ENCODE measurements at places on chromosomes 13 and 19.

DNA sequence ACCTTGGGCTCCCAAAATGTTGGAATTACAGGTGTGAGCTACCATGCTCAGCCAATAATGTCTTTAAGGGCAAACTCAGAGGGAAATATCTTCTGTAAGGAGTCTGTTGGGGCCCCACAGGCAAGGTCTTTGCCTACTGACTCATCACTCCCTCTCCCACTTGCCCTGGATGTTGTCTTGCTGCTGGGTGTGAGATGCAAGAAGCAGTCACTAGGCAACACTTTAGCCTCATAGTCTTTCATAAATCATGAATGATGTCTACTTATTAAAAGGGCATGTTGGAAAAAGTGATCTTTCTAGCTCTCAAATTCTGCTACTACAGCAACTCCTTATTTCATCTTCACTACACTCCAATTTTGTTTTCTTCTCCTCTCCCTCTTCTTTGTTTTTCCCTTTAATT lies 34.6 kb upstream of the SLC10A2 start:
- DNase-seq: no peak

GRCh38 chr19:33039108-33039599 lies 25.5 kb downstream of the RHPN2 start:
- DNase-seq: no peak

DNA sequence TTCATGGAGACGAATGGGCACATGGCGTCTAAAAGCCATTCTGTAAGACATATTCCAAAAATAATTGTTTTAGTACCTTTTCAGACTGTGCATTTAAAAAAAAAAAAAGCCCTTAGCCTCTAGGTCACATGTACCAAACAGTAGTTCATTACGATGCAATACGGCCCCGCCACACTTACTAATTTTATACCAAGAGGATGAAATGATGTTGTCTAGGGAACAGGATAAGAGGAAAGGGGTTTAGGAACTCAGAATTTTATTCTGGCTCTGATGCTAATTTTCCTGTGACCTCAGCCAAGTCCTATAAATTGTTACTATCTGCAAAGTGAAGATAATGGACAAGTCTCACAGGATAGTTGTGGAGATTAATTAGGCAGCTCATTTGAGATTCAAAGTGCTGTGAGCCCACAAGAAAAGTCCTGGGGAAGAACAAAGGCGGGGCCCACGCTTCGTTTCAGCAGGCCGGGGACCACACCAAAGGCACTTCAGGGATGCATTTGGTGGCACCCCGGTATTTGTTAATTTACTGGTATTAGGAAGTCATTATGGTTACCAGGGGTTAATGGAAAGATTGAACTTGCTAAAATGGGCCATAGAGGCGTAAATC lies 511.1 kb downstream of the IRS2 start:
- DNase-seq: no peak

GRCh38 chr19:46718157-46718933 lies 1.4 kb upstream of the PRKD2 start:
- DNase-seq: no peak

GRCh38 chr19:4849019-4849418 lies 17.5 kb upstream of the TICAM1 start:
- DNase-seq: no peak

GRCh38 chr19:651991-652390 lies 11.0 kb downstream of the RNF126 start:
- DNase-seq: no peak

GRCh38 chr13:46179491-46179908 lies 2.5 kb downstream of the LCP1 start:
- DNase-seq: no peak

GRCh38 chr13:73792796-73793195 lies 341.4 kb downstream of the KLF12 start:
- DNase-seq: no peak

GRCh38 chr13:42544246-42544926 lies 29.6 kb upstream of the TNFSF11 start:
- no peak for DNase-seq

GRCh38 chr13:49369866-49370265 lies 74.0 kb downstream of the CAB39L start:
- no peak for DNase-seq

DNA sequence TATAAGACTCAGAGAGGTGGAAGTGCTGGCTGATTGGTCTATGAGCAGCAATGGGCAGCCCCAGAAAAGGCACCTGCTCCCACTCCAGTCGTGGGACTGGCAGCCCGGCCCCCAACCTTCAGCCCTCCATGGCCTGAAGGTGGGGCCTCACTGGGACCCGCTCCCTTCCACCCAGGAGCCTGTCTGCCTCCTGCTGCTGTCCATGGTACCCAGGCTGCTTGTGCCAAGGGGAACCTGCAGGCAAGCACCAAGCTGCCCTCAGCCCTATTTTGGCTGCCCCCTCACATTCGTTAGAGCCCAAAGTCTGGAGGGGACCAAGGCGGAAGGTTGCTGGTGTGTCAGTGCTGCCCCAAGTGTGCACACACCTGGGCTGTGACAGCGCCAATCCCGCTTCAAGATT lies 2304.9 kb downstream of the PCDH9 start:
- no peak for DNase-seq

GRCh38 chr13:74523057-74523456 lies 388.9 kb upstream of the KLF12 start:
- DNase-seq: no peak

- no peak for DNase-seq
Observed at GRCh38 chr19:10189616-10190015, 5.1 kb downstream of the DNMT1 start.

GRCh38 chr19:19820774-19821320 lies 703 bp downstream of the ZNF506 start:
- no peak for DNase-seq

DNA sequence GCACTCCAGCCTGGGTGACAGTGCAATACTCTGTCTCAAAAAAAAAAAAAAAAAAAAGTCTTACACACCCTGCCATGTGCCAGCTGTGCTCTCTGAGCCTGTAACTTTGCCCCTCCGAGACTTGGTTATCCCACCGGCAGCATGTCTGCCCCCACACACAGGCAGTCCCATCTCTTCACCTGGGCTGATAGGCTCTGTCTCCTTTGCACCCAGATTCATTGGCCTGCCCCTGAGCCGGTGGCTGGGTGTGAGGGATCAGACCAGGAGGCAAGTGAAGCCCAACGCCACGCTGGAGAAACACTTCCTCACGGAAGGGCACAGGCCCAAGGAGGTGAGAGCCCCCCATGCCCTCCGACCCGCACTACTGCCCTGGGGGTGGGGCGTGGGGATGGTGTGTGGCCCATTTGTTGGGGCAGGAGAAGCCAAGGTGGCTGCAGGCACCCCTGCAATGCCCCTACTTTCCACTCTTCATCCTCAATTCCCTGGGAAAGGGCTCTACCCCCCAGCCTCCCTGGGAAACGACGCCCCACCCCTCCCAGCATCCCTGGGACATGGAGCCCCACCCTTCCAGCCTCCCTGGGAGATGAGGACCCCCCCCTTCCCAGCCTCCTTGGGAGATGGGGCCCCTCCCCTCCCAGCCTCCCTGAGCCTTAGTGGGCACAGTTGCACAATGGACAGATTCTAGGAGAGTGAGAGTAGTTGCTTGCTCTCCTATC lies 45.3 kb downstream of the CERS4 start:
- DNase-seq: no peak

GRCh38 chr13:30020726-30021312 lies 170.4 kb upstream of the UBL3 start:
- no peak for DNase-seq

DNA sequence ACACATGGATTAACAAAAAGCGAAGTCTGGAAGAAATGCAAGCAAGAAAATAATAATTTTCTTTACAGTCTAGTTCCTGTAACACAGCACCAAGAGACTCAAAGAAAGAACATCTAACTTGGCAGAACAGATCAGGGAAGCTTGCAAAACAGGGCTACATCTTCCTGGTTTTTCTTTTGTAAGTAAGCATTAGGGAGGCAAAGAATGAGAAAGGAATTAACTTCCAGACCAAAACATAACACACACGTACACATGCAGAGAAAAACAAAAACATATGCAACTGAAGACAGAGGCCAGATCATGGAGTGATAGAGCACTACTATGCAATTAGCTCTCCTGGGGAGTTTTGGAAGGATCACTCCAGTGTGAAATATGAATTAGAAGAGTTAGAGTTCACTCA lies 120.5 kb downstream of the DIAPH3 start:
- no peak for DNase-seq

GRCh38 chr13:38752686-38753085 lies 65.8 kb downstream of the FREM2 start:
- DNase-seq: no peak

GRCh38 chr13:72218966-72219365 lies 352.0 kb upstream of the DACH1 start:
- DNase-seq: no peak

GRCh38 chr13:24660023-24660741 lies 20.0 kb upstream of the ATP12A start:
- DNase-seq: no peak

DNA sequence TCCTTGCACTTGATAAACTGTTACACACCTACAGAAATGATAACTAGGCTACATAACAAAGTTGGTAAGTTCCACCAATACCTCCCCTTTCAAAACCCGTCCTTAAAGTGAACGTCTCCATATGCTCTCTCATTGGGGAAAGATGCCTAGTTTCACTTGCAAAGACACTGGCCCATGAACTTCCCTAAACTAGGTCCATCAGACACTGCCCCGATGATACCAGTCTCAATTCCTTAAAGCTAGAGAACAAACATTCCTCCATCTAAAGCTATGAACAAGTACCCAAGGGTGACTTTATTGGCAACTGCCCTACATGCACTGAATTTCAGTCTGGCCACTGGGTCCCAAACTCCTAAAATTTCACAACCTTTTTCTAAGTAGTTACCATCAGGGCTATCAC lies 39.9 kb downstream of the FOXO1 start:
- no peak for DNase-seq

DNA sequence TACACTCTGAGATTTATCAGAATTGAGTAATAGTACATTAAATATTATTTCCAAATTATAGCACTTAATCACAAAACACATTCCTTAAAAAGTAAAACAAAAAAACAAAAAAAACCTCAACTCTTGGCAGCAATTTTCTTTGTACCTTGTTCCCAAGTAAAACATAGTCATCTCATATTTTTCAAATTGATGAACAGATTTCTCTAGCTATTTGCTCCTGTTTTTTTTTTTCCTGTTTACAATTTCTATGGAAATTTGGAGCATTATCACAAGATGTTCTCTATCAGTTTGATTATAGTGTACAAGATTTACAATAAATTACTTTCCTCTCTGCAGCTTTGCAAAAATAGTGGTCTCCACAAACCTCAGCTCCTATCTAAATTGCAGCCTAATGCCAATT lies 25.0 kb downstream of the RFC3 start:
- no peak for DNase-seq

GRCh38 chr19:16361254-16361653 lies 36.6 kb downstream of the KLF2 start:
- no peak for DNase-seq

- no peak for DNase-seq
Observed at GRCh38 chr19:14495672-14496028, 277 bp downstream of the GIPC1 start.

GRCh38 chr19:40383668-40384248 lies 6.2 kb downstream of the HIPK4 start:
- no peak for DNase-seq

DNA sequence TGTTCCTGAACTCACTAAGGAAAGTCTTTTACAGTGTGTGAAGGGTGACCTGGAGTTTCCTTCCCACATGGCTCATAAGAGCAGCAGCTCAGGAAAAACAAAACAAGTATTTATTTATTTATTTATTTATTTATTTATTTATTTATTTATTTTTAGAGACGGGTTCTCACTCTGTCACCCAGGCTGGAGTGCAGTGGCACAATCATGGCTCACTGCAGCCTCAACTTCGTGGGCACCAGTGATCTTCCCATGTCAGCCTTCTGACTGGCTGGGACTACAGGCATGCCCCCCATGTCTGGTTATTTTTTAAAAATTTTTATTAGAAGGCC lies 10.4 kb downstream of the ARL11 start:
- DNase-seq: no peak

DNA sequence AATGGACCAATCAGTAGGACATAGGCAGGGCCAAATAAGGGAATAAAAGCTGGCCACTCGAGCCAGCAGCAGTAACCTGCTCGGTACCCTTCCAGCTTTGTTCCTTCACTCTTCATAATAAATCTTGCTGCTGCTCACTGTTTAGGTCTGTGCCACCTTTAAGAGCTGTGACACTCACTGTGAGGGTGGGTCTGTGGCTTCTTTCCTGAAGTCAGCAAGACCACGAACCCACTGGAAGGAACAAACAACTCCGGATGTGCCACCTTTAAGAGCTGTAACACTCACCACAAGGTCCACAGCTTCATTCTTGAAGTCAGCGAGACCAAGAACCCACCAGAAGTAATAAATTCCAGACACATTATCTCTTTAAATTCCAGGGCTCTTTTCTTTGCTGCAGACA lies 1922.3 kb upstream of the PCDH20 start:
- DNase-seq: no peak

DNA sequence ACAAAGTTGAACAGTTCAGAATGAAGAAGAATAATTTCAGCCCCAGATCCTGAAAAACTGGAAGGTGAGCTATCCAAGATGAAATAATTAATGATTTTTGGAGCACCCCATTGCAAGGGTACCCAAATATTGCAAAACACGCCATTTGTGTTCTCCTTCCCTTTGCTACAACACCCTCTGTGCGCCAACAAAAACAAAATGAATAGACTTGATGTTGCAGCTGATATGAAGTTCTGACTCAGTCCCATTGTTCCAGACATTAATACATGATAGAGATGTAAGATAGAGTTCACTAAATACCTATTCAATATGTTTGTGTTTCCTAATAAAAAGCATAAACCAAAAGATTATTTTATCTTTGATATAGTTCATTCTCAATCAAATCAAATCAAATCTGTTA lies 287.5 kb upstream of the SOX21 start:
- DNase-seq: no peak

- no peak for DNase-seq
Observed at GRCh38 chr13:41944635-41945397, 16.1 kb downstream of the VWA8 start.

DNA sequence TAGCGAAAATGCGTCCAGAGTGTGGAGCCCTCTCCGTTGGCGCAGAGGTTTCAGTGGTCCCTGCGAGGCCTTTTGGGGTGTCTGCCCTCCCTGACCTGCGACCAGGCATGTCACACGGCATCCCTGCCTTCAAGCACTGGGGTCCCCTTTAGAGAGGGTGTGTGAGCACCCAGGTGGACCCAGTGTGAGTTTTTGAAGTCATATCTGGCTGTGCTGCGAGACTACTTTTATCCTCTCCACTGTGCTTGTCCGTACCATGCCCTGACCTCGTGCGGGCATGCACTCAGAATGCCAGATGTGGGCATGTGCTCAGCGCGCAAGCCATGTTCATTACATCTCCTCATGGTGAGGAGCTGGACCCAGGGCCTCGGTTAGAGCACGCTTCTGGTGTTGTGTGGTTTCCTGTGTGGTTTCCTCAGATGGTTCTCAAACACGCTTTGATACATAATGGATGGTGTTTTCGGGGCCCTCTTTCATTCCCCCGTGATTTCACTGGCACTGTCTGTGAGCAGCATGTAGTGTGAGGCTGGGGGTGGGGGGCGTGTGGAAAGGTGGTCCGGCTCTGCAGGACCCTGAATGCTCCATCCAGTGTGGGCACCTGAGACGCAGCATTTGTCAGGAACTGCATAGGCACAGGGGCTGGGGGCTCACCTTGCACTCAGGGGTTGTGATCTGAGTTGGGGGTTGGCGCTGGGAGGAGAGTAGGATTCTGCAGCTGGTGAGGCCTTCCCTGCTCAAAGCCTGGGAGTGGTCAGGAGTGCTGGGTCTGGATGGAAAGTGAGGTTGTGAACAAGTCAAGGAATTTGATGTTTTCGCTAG lies 2.3 kb downstream of the TFDP1 start:
- DNase-seq: no peak

All from left renal pelvis (tissue), 4 donors.